ENCODE measurements at places on chromosomes 6 and 20. TPM values are rescaled to one million over a fixed set of nuclear protein-coding genes. Genes with fewer than 3 reads are reported as not detected.

FAM209B gene
- polyA plus RNA-seq = not detected

TAGAP gene
- 3.0 TPM for polyA plus RNA-seq

TMEM74B gene
- polyA plus RNA-seq = 1.7 TPM

GCNT2 gene
- 10.2 TPM for polyA plus RNA-seq

FLRT3 gene
- 18.1 TPM for polyA plus RNA-seq

DNA sequence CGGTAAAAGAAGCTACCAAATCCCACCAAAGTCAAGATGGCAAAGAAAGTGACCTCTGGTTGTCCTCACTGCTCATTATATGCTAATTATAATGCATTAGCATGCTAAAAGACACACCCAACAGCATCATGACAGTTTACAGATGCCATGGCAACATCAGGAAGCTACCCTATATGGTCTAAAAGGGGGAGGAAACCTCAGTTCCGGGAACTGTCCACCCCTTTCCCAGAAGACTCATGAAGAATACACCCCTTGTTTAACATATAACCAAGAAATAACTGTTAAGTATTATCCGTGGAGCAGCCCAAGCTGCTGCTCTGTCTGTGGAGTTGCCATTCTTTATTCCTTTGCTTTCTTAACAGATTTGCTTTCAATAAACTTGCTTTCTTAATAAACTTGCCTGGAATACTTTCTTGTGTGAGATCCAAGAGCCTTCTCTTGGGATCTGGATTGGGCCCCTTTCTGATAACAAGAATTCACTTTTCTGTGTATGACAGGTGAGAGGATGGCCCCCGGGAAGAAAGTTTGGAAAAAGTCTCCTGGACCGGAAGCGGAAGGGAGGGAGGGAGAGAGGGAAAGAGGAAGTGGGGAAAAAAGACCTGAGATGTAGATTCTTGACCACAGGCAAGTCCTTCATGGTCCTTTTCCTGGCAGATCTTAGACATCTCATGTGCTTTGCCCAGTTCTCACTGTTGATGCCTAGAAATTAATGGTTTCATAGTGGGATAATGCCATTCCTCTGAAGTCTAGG, 146.7 kb upstream of the ID4 start:
- no peak for DNase-seq

DNA sequence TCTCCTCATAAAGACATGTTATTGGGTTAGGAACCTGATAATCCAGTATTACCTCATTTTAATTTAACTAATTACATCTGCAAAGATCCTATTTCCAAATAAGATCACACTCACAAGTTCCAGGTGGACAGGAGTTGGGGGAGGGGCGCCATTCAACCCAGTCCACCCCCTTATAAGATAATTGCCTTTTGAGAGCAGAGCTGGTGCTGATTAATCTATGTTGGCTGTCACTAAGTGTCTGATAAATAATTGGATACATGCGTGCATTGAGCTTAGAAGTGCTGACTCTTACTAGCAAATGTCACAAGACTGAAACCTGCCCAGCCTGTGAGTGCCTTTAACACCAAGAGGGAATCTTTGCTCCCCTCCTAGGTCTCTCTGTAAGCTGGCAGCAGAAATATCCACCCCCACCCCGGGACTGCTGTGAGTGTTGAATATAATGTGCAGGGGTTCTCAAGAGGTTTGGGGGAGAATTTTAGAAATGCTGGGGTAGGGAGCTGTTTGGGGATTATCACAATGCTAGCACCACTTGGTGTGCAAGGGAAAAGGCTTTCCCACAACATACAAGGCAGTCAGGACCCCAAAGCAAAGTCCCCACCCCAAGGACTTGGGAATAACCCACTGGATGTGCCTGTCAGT, 87.5 kb downstream of the ANKRD60 start:
- no peak for DNase-seq

DNA sequence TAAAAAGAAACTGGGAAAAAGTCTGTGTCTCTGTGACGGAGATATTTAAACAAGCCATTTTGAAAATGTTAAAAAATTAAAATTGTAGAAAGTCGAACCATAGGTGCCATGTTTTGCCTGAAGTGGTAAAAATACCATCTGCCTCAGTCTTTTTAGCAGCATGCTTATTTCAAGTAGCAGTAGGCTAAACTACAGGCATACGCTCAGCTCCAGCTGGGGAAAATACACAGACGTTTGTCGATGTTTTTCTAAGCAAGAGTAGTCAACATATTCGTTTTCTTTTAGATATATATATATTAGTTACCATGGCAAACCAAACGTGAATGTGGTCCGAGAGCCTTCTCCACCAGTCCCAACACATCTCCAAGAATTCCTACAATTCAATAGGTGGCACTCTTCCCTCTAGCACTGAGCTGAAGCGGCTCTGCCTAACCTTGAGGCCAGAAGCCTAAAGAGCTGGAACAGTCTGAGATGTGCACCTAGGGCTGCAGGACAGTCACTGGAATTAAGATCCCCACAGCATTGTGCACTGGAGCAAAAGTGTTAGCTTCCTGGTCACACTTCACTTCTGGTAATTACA, 70.2 kb upstream of the BEND3 start:
- DNase-seq = no peak

DNA sequence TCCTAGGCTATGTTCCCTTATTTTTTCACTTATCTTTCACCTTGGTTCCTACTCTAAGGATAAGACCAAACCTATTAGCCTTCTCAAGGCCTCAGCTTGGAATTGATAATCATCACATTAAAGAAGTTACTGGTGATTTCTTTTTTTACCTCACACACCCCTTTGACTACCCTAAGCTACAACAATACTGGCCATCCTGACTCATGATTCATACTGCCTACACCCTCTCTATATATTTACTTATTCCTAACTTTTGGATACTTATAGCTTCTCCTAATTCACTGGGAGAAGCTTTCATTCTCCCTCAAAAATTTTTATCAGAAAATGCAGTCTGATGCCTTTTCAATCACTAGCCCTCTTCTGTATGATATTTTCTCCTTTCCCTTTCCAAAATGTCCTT, 256.1 kb downstream of the TBX18 start:
- no peak for DNase-seq

- DNase-seq = no peak
These were observed 52.5 kb downstream of the SSR1 start for GRCh38 chr6:7260291-7261031.

GRCh38 chr20:61761453-61762166, 304.1 kb downstream of the TAF4 start:
- no peak for DNase-seq

- DNase-seq = peak; percentile 79
These were observed 876 bp upstream of the TBPL1 start for GRCh38 chr6:133951881-133952814.

GRCh38 chr20:23116311-23117089, 30.4 kb upstream of the CD93 start:
- DNase-seq = no peak

GRCh38 chr20:12171923-12172524, 254.3 kb downstream of the BTBD3 start:
- DNase-seq = no peak

GRCh38 chr6:50817646-50817950, 1.1 kb upstream of the TFAP2B start:
- no peak for DNase-seq

GRCh38 chr6:6870921-6871320, 236.8 kb upstream of the RREB1 start:
- no peak for DNase-seq

- DNase-seq = no peak
These were observed 195.2 kb upstream of the CNR1 start for GRCh38 chr6:88361298-88361697.

GRCh38 chr6:105374010-105374420, 28.9 kb downstream of the PREP start:
- no peak for DNase-seq

- DNase-seq = no peak
These were observed 1.7 kb downstream of the DIDO1 start for GRCh38 chr20:62924442-62925075.
